ENCODE measurements at places on chromosomes 6 and 20.

DNA sequence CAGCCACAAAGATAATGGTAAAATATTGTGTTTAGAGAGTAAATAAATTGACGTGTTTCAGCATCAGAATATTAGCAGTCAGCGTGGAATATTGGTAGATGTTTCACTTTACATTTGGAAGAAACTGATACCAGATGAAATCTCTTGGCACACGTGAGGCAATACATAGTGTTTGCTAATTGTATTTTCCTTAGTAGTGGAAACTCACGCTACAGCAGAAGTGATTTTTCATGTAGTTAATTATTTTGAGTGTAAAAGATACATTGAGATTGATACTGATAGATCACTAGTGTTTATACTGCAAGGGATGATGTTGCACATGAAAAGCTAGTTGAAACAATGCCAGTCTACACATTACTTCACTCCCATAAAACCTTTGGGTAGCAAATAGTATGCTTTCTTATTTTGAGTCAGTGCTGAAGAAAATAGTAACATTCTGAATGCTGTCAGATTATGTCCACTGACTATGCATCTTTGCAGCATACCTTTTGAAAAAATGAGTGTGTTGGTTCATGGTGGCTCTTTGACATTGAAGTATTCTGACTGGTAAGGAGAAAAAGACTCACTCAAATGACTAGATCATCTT lies 59.3 kb downstream of the CD2AP start:
- no peak for DNase-seq

DNA sequence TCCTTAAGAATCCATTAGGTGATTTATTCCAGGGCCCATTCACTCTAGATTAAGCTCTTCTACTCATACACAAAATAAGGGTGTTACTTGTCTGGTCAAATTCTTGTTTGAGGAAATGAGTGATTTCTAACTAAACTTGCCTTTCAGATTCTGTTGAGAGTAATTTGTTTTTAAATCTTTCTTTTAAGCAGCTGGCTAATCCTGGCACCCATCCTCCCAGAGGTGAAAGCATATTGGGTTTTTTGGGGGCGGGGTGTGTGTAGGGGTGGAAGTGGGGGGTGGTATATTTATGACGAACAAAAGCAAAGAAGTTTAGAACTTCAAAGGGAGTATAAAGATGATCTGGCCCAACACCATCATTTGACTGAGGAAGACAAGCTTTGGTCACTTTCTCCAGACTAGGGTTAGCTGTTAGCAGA lies 94.7 kb downstream of the RTN4IP1 start:
- DNase-seq = no peak

DNA sequence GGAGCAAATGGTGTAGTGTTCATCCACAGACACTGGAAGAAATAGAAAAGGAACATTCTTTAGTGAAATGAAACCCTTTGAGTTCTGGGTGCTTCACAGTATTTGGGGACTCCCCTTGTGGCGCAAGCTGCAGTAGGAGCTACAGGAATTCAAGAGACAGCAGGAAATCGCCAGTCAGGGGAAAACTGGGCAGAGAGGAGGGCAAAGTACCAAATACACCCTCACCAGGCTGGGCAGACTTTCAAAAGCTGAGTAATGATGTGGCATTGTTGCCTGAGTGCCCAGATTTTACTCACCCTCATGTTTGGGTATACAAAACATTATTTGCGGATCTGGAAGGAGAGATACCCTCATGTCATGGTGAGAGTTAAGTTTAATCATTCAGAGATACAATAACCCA lies 97.9 kb downstream of the SOD2 start:
- DNase-seq = peak; percentile 73

- DNase-seq = peak; percentile 13
Observed at GRCh38 chr6:105389543-105389942, 13.3 kb downstream of the PREP start.

GRCh38 chr6:106220485-106220884 lies 105.1 kb downstream of the ATG5 start:
- no peak for DNase-seq

DNA sequence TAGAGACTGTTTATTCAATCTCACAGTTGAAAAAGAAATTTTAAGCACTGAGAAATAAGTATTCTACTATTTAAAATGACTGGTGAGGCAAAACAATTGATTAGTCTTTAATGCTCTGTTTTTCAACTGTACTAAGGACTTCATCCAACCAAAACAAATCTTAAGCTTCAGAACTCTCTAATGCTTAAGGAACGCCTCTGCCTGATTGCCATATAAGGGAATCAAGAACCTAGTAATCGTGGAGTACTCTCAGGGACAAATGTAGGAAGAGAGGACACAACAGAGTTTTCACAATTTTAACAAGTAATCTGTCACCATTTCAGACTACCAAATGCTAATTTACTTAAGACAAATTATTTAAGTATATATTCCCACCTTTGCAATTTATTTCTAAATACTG lies 16.1 kb downstream of the FBXO30 start:
- peak; percentile 29 for DNase-seq

DNA sequence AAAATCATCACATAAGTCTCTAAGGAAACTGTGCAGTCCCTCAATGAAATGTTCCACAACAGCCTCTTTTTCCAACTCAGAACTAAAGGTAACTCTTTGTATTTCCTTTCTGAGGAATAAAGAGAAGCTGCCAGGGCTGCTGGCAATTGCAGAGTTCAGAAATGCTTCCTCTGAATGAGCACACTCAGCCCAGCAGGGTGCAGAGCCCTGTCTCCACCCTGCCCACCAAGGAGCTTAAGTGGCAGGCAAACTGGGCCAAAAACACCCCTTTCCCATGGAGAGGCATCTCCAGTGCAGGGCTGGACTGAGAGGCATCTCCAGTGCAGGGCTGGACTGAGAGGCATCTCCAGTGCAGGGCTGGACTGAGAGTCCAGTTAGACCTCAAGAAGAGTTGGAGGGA lies 255.4 kb downstream of the GMPR start:
- no peak for DNase-seq

DNA sequence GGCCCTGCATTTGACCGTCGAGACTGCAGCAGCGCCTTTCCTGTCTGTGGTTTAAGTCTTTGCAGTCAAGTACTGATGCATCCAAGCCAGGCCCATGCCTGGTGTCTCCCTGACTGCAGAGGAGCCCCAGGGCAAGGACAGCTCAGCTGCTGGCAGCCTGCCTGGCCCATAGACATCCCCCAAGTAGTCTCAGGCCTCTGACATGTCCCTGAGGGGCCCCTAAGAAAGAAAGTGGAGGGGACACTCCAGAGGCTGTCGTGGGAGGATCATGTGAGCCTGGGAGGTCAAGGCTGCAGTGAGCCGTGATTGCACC lies 18.0 kb downstream of the HRH3 start:
- peak; percentile 6 for DNase-seq

DNA sequence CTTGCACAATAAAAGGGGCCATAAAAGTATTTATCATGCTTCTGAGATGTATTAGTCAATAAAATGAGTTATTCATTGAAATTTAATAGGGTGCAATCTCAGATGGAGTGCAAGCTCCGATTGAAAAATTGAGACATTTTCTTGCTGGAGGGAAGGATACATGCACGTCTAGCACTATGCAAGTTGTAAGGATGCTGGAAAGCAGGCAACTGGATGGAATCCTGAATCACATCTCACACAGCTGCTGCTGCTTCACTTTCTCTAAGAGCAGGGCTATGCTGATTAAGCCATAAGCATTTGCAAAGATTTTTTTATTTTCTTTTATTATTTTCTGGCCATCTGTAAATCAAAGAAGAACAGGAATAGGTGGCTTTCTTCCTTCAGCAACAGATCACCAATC lies 308.8 kb upstream of the EPHA7 start:
- DNase-seq = no peak

GRCh38 chr6:87772597-87773530 lies 70.8 kb upstream of the AKIRIN2 start:
- DNase-seq = no peak

DNA sequence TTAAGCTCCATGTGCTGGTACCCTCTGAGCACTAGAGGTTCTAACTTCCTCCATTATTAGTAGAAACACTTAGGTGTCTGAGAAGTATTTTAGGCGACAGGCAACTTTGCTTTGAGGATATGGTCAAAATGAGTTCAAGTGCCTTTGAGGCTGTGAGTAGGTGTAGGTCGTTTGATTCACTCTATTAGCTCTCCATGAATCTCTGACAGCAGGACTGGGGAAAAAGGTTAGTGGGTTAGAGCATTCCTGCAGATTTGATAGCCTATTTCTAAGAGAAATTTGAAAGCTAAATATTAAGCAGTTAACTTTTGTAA lies 45.9 kb downstream of the IGF2R start:
- no peak for DNase-seq

DNA sequence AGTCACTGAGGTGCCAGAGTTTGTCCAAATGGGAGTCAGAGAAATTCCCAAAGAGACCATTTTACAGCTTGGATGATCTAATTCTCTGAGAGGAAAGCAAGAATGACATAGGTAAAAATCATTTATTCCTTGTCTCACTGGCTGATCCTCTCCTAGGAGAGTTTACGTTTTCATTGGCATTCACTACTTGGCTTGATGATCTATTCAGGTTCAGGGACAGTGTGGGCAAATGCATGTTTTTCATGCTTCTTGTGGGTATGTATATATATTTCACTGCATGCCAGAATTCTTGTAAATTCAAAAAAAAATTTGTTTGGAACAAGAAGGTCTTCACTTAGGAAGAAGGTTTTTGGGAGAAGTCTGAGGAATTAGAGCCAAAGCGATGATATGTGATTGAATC lies 403.4 kb upstream of the JAG1 start:
- DNase-seq = no peak

- no peak for DNase-seq
Observed at GRCh38 chr6:124303971-124304370, 500.3 kb downstream of the NKAIN2 start.

- DNase-seq = no peak
Observed at GRCh38 chr20:45305262-45305661, 1.4 kb upstream of the RBPJL start.

GRCh38 chr6:106122938-106123656 lies 37.0 kb downstream of the PRDM1 start:
- no peak for DNase-seq

- no peak for DNase-seq
Observed at GRCh38 chr6:156912431-156912830, 135.3 kb downstream of the ARID1B start.

- no peak for DNase-seq
Observed at GRCh38 chr6:12298017-12298978, 8.1 kb downstream of the EDN1 start.

- no peak for DNase-seq
Observed at GRCh38 chr20:2084703-2085102, 16.9 kb upstream of the STK35 start.

DNA sequence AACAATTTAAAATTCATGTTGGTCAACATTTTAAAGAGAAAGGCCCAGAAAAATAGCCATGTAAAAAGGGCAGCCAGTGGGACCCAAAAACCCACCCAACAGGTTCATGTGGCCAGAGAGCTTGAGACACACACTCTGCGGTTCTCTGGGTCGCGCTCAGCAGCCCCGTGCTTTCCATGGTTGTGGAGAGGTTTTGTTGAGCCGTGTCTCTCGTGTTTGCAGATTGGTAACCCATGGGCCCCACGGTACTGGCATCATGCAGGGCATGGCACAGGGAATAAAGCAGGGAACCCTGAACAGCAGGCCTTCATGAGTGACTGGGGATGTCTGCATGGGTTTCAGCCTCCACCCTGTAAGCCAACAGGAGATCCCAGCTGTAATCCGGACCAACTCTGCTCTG lies 127.7 kb upstream of the CST7 start:
- no peak for DNase-seq

DNA sequence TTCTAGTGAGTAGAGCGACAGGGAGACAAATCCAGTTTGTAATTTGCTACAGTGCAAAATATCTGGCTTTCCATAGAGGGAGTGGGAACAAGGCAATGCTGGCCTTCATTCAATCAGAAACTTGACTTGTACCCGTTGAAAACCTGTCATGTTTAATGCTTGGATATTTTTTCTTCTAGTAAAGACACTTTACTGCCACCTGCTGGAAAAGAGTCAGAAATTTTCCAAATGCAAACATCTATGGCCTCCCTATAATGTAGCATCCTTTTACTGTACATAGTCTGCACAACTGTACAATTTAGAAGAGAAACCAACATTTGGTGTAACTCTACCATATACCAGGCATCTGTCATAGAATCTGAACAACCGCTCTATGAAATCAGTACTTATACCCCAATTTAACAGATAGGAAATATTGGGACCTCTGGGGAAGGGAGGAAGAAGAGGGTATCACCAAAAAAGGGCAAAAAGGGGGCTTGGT lies 16.7 kb upstream of the TBC1D20 start:
- DNase-seq = peak; percentile 74

DNA sequence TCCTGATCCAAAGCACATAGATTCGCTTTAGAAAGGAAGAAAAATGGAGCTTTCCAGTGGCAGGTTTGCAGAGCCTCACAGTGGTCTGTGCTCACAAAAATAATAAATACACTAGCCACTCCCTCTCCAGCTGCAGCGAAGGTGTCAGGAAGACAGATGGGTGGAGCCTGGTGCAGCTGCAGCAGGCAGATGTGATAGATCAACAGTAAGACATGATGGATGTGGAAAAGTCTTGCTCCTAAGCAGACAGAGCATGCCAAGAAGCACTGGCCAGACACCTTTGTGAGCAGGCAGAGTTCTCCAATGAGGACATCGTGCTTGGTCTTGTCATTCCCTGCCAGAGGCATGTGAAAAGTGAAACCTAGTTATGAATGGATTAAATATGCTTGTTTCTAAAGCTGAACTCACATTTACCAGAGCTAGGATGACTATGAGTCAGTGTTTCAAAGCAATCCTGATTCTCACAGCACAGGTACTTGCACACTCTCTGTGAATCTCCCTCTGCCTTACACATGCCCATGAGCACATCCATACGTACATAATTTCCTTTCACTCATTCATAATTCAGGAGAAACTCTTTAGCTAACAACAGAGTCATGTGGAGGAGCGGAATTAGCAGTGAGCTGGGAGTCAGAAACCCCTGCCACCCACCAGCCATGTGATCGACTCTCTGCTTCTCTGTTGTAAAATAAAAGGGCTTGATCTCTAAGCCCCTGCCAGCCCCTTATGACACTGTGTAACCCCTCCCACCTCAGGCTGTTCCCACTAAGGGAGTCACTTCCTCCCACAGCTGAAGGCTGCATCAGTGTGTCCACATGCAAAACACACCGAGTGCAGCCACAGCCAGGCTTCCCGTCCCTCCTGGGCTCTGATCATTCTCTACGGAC lies 111.2 kb downstream of the SCML4 start:
- DNase-seq = peak; percentile 81

GRCh38 chr6:134372603-134373281 lies 54.8 kb upstream of the SGK1 start:
- peak; percentile 80 for DNase-seq

- no peak for DNase-seq
Observed at GRCh38 chr6:63418741-63419140, 99.0 kb upstream of the LGSN start.

DNA sequence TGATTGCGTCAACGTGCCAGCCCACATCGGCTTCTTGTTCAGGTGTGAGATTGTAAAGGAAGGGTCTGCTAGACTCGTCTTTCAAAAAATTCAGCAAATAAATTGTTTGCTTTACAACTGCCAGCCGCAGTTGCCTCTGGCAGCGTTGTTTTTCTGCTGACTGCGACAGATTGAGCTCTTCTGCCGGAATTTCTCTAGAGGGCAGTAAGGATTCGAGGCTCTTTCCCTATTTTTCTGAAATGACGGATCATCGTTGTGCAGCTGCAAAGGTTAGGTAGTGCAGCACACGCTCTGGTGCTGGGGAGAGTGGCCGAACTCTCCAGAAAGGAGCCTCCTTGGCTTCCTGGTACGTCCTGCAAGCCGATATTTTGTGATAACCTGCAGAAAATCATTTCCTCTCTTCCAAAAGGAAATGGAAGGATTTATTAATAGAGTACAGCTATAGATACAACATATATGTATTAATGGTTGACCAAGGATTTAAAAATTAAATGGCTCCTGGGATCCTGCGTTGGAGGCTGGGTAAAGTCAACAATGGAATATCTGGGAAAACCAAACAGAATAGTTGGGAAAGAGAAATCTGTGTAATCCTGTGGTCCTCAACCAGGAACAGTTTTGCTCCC lies 121.9 kb upstream of the ZFP64 start:
- DNase-seq = peak; percentile 53

Data from fibroblast of mammary gland (primary cell).